ENCODE measurements at places on chromosomes 5 and 9.

- no peak for DNase-seq
Measured at GRCh38 chr9:12717907-12718306, 24.7 kb downstream of the TYRP1 start.

DNA sequence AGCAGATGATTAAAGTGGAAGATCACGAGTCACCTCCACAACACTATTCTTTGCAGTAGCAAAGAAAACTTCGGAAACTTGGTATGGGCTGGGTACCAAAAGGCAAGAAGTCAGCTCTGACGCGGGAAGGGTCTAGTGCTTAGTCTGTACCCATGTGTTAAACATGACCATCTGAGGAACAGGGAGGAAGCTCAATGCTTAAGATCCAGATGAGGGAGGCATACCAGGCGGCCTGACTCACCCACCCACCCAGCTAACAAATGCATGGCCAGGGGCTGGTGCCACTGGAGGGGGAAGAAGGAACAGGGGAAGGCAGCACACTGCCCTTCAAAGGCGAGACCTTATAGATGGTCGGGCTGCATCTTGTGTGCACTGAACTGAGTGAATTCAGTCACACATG is 41.8 kb downstream of the CAMSAP1 start:
- peak; percentile 47 for DNase-seq

GRCh38 chr9:115032296-115032695 is 85.7 kb downstream of the TNC start:
- no peak for DNase-seq

DNA sequence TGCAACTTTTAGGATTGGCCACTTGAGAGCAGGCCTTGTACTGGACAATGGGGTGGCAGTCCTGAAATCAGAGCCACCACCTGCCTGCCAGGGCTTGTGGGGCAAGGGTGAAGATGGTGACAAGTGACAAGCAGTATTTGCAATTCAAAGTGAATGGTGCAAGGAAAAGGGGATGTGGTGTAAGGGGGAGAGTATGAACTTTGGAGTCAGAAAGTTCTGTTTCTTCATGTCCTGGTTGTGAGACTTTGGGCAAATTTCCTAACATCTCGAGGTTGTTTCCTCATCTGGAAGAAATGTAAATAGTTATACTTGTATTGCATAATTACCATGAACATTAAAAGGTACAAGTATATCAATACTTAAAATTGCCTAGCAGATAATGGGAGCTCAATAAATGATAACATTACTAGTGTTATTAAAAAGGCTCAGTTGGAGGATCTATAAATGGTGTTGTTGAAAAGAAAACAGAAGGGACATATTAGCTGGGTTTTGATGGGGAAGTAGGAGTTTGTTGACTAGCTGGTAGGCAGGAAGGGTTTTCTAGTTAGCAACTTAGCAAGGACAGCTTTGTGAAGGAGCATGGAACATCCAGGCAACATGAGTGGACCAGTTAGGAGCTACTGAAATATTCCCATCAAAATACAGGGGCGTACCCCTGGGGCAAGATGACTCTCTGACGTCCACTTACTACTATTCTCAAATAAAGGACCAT is 21.3 kb upstream of the MEGF9 start:
- DNase-seq, result no peak

GRCh38 chr5:139797856-139798510 is 2.4 kb downstream of the PSD2 start:
- DNase-seq, result no peak

GRCh38 chr5:57420801-57421200 is 61.8 kb downstream of the ACTBL2 start:
- no peak for DNase-seq

Data from EH (cell line).